ENCODE measurements at places on chromosomes 11 and 22. TPM values are rescaled to one million over a fixed set of nuclear protein-coding genes. Genes with fewer than 3 reads are reported as not detected.

DNA sequence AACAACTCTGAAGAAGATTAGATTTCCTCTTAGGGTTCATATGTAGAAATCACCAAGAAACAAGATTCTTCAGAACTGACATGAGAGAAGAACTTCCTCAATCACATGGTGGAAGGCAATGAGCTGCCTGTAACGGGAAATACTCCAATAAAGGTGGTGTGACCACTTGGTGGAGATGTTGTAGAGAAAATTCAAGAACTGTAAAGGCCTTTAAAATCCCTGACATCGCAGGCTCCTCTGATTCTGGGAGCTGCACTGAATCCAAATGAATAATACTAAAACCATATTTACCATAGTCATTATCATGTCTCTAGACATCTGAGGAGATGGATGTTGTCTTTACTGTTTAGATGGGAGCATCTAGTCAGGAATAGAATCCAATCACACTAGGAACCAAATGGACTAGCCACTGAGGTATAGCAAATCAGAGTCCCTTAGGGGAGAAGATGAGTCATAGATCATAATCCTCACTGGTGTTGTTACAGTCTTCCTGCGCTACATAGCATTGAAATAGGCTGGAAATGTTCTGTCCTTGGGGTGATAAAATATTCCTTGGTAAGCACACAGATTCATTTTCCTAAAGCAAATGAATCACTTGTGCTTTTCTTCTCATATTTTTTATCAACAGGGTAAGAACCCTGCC lies 321.6 kb upstream of the TENM4 start:
- no peak for DNase-seq

- no peak for DNase-seq
These were observed 166.6 kb downstream of the BRD1 start for GRCh38 chr22:49660794-49661781.

- DNase-seq = no peak
These were observed 122.7 kb downstream of the GRIA4 start for GRCh38 chr11:105732611-105733010.

DNA sequence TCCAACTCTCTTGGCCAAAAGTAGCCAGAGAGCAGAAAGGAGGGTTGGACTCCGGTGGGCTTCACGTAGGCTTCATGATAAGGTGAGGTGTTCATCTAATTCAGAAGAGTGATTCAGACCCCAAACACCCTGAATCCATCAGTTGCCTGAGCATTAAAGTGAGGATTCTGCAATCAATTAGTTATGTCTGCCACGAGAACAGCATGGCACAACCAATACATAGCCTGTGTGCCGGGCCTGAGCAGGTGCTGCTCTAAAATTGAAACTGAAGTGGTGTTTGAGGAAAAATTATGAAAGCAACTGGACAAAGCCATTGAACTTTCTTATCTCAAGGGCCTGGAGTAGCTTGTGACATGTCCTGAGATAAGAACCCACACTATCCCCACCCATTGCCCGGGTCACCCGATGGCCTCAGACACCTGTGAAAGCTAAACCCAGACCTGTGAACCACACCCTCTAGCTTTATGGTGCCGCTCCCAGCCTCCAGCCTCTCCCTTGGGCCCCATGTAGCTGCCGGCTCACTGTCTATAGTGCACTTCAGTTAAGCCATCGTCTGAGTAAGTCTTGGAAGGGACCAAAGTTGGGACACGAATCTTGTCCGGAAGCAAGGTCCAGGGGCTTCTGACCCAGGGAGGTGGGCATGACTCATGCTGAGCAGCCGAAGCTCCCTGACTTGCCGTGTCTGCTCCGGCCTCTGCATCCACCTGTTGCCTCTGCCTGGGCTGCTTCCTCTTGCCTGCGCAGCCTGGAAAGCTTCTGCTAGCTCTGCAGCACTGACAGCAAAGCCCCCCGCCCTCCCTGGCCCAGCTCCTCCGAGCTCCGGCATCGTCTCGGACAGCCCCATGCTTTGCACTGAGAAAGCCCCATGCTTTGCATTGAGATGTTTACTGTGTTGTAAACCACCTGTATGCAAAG lies 5.7 kb upstream of the MYEOV start:
- DNase-seq = no peak

Gene SAA4
- not detected for polyA plus RNA-seq

GRCh38 chr11:115222218-115222862 lies 281.9 kb downstream of the CADM1 start:
- no peak for DNase-seq

DNA sequence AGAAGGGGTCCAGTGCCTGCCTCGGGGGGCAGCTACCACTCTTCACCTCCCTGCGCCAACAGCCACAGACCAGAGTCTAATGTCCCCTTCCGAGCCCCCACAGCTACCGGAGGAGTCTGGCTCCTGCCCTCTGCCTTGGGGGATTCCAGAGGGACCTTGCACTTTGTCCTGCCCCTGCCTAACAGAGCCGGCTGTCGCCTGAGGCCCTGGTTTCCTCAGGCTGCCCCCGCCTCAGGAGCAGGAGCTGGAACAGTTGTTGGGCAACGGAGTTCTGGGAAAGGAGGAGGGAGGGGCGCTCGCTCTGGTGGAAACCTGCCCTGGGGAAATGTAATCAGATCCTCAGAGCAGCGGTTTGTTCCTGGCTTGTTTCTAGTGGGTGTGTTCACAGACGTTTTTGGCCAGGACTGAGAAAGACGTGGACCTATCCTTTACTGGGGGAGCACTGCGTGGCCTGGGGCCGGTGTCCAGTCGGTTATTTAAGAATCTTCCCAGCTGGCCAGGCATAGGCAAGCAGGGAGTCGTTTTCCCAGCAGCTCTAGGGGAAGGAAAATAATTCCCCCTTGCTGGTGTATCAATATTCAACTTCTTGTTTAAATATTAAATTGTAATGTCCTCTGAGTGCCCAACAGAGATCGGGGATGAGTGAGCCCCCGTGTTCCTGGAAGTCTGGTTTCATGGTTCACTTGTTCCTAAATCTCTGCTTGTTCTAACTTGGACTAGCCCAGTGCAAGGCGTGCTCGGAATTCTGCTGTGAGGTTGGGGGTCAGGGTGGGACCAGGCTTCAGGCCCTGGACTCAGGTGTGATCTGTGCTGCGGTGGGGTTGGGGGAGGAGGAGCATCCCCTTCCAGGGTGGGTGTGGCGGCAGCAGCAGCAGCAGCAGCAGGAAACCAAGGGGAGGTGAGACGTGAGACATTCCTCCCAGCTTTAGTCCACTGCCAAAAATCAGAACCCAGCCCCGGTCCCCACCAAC lies 32.1 kb downstream of the A4GALT start:
- peak; percentile 95 for DNase-seq

DNA sequence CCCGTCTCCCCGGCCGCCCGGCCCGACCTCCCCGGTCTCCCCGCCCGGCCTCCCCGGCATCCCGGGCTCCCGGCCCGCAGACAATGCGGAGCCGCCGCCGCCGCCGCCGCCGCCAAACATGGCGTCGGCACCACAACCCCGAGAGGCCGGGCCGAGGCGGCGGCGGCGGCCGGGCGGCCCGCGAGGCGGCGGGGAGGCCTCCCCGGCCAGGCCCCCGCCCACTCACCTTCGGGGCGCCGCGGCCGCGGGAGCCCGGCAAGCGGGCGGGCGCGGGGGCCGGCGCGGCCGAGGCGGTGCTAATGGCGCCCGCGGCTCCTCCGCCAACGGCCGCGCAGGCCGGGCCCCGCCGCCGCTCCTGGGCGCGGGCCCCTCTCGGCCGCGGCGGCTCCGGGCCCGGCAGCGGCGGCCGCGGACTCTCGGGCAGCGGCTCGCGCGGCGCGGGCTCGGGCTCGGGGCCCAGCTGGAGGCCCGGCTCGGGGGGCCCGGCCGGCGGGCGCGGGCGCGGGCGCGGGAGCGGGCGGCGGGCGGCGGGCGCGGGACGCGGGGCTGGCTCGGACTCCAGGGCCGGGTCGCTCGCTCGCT lies 311 bp downstream of the BRD1 start:
- DNase-seq = no peak

DNA sequence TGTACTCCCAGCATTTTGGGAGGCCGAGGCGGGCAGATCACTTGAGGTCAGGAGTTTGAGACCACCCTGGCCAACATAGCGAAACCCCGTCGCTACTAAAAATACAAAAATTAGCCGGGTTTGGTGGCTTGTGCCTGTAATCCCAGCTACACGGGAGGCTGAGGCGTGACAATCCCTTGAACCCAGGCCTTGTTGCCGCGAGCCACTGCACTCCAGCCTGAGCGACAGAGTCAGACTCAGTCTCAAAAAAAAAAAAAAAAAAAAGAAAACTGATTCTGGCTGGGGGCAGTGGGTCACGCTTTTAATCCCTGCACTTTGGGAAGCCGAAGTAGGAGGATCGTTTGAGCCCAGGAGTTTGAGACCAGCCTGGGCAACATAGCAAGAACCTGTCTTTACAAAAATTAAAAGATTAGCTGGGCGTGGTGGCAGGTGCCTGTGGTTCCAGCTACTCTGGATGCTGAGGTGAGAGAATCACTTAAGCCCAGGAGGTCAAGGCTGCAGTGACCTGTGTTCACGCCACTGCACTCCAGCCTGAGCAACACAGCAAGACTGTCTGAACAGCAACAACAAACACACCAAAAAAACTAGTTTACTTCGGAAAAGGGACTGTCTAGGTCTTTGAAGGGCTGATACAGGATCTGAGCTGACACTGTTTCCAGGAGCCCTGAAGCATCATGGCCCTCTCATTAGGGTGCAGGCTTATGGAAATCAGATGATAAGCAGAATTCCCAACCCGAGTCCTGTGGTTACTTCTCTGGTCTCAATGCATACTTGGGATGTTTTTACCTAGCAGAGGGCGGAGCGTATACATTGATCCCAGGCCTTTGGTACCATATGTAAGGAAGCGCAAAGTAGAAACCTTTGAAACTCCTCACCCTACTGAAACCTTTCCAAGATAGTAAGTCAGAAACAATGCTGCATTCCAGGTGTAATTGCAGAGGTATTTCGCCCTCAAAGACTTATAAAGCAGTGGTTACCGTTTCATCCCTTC lies 1.8 kb upstream of the CHKB start:
- DNase-seq = no peak

Gene KRTAP5-7
- polyA plus RNA-seq = not detected

DNA sequence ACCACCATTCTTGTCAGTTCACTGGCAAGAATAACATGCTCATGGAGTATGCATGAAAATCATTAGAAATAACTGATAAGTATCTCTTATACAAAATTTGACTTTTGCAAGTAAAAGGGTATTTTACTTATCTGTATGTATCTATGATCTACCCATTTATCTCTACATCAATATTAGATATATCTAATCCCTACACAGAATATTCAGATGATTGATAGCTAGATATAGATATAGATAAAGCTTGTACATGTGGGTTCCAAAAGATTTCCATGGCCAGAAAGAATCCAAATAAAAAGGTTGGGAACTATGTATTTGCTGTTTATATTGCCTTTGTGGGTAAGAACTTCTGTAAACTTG lies 185.5 kb downstream of the MAML2 start:
- DNase-seq = no peak

Gene ROBO4
- polyA plus RNA-seq = 48.7 TPM

Gene CNIH2
- 3.3 TPM for polyA plus RNA-seq

DNA sequence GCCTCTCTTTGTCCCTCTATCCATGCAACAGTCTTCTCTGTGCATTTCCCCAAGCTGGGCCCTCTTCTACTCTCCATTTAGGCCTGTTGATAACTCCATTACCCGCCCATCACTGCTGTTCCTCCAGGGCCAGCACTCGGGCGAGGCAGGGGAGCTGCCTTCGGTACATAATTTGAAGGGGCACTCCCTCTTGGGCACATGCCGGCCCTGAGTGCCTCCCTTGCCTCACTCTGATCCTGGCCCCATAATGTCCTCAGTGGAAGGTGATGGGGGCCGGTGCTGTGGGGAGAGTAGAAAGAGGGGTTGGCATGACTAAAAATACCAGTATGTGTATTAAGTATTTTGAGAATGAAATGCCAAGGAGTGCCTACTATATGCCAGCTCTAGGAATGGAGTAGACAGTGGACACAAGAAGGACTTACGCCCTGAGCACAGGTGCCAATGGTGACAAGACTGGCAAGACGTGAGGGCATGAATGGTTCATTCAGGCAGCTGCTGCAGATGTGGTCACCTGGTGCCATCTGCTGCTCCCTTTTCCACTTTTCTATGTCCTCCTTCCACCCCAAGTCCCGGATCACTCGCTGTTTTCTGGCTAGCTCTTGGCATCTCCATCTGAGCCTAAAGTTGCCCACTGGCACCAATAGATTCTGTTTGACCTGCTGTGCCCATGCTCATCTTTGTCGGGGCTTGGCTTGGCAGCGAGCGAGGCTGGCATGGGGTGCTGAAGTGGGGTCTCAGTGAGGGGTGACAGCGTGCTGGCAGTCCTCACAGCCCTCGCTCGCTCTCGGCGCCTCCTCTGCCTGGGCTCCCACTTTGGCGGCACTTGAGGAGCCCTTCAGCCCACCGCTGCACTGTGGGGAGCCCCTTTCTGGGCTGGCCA lies 22.6 kb downstream of the TMEM218 start:
- peak; percentile 59 for DNase-seq

DNA sequence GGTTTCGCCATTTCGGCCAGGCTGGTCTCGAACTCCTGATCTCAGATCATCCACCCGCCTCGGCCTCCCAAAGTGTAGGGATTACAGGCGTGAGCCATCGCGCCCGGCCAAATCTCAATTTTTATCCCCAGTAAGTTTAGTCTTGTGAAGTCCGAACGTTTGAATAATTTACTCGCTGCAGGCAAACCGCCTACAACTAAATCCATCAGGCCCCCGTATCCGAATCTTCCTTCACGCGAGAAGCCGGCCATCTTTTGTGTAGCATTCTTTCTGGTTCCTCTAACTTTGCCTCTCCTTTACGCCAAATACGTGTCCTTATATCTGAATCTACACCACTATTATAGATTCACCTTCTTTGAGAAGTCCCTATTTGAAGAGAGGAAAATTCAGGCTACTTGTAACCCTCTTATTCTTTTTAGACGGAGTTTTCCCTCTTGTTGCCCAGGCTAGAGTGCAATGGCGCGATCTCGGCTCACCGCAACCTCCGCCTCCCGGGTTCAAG lies 581 bp upstream of the EIF3L start:
- DNase-seq = no peak

- no peak for DNase-seq
These were observed 28.6 kb upstream of the BIRC3 start for GRCh38 chr11:102288725-102289083.

DNA sequence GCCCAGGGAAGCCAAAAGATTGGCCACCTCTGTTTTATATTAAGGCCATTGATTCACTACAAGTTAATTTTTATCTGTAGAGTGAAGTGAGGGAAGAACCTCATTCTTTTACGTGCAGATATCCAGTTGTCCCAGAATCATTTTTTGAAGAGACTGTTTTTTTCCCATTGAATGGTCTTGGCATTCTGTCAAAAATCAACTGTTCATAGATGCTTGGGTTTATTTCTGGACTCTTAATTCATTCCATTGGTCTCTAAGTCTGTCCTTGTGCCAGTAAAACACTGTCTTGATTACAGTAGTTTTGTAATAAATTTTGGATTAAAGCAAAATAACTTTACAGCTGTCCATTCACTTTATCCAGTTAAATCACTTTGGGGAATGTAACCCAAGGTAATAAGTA lies 26.8 kb downstream of the WBP2NL start:
- peak; percentile 15 for DNase-seq

Measured in left lung (tissue), 14 donors.